ENCODE measurements at places on chromosomes 11 and 22.

DNA sequence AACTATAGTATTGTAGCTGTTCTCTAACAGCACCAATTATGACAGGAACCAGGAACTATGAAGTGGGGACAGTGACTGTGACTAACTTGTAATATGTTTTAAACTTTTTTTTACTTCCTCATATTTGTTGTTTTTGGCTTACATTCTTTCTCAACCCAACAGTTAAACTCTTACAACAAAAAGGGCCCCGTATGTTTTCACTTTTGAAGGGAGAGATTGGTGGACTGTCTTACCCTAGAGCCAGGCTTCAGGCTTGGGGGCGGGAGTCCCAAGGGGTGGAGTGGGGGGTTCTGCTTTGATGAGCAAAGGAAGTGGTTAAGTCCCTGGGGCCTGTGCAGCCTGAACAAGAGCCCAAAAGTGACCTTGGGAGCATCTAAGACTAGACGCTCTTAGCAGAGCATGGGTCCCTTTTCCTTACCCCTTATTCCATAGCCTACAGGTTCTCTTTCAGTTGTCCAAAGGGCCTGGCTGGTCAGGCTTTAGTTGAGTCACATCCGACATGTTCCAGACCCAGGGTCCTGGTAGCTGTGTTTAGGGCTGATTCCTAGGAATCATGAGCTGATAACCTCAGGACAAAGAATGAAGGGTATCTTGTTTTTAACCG is 38.8 kb downstream of the STIM1 start:
- no peak for DNase-seq

DNA sequence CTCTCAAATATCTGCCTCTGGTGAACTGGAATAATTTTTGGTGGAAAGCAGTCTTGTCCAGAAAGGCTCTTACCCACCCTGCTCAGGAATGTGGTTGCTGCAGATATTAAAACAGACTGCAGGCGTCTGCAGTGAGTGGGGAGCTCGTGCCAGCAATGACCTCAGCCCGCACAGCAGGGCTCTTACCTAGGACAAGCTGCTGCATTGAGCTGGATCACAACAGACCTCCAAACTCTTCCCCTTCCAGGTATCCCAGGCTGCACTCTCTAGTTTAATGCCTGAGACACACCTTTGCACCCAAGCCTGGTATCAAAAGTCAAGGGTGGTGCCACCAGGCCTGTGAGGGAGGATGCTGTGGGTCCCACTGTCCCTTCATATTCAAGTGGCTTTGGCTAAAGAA is 69.7 kb upstream of the CDON start:
- DNase-seq = no peak

DNA sequence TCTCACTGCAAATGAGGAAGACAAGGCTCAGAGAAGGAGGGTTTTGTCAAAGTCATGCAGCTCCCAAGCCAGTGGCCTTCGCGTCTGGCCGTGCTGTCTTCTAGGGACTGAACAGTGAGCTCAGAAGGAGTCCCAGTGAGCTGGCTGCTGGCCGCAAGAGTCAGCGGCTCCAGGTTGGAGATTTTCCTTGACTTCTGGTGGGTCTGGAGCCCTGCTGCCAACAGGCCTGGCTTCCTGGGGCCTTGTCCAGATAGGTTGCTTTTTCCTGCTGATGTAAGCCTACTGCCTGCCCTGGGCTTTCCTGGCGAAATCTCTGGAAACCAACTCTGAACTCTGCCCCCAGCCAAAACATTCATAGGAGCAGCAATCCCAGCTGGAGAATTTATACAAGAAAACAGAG is 272.7 kb upstream of the CADM1 start:
- no peak for DNase-seq

- peak; percentile 62 for DNase-seq
Observed at GRCh38 chr22:35840302-35840739, 122.6 kb downstream of the APOL5 start.

DNA sequence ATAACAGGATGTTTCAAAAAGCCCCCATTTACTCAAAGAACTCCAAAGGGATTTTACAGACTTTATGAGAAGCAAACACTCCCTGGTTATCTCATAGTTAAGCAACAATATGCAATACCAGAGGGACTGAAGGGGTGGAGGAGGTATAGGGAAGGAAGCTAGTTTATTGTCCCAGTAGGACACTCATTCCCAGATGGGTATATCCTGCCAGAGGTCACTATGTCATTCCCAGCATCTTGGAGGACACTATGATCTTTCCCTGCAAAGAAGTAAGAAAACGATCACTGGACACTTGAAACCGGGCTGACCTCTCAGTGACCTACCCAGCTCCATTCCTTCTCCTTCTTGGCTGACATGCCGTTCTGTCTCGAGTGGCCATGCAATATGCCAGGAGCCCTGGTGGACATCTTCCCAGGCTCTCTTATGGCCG is 114.5 kb downstream of the NAT10 start:
- no peak for DNase-seq

DNA sequence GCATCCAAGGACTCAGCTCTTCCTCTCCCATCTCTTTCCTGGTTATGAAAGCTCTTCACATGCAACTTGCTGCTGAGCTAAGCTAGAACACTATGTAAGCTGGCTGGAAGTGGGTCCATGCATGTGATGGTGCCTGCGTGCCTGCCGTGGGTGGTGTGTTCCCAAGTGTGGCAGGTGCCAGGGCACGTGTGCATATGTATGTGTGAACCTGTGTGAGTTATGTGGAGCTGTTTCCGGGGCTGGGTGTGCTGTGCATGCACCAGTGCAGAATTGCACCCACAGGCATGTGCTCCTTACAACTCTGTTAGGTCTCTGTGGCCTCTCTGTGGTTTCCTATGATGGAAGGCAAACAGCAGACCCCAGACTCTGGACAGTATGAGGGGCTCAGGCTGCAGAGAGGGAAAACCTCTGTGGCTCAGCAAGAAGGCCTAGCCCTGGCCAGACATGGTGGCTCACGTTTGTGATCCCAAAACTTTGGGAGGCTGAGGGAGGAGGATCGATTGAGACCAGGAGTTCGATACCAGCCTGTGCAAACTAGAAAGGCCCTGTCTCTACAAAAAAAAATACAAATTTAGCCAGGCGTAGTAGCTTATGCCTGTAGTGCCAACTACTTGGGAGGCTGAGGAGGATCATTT is 4.1 kb upstream of the P2RY6 start:
- DNase-seq = no peak

DNA sequence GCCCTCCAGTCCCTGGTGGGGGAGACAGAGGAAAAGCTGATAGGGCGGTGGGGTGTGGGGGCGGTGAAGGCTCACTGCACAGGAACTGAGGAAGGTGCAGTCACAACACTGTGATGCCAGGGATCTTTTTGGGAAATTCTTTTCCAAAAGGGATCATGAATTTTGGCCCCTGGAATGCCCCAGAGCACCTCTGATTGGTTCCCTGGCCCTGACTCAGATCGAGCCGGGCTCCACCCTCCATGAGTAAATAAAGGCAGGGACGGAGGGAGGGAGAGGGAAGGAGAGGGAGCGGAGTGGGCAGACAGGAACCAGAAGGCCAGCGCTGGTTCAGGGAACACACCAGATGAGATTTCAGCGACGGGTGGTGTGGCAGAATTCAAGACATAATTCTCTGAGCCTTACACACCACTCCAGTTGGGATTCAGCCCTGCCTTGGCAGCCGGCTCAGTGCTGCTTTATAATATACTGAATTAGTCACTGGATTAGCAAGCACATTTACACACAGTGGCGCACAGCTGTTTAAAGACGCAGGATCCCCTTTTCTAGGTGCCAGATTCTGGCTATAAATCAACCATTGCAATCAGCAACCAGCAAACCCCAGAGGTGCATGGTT is 80.3 kb downstream of the ETS1 start:
- no peak for DNase-seq

DNA sequence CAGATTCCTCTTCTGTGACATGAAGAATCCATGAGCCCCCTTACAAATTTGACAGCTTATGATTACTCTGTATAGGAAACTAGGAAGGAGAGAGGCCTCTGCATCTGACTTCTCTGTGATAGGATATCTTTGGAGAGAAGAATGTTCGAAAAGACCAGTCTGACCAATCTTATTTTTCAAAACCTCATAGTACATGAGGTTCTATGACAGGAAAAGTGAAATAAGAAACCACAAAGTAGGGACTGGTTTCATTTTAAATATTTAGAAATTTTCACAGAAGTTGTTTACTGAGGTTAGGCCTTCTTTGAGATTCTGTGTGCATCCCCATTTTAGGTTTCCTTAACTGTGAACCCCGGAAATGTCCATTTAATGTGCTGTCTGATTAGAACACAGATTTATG is 2.1 kb upstream of the OR4X1 start:
- no peak for DNase-seq

GRCh38 chr11:28735511-28735910 is 627.3 kb downstream of the METTL15 start:
- DNase-seq = no peak

- DNase-seq = no peak
Observed at GRCh38 chr11:16086229-16086819, 270.0 kb downstream of the SOX6 start.

GRCh38 chr22:26382782-26383181 is 46.3 kb upstream of the ASPHD2 start:
- no peak for DNase-seq

GRCh38 chr22:20147237-20147988 is 3.4 kb downstream of the CCDC188 start:
- DNase-seq = no peak

- DNase-seq = no peak
Observed at GRCh38 chr11:114258696-114259095, 37.5 kb upstream of the NNMT start.

- no peak for DNase-seq
Observed at GRCh38 chr11:91981995-91982394, 242.6 kb upstream of the FAT3 start.

DNA sequence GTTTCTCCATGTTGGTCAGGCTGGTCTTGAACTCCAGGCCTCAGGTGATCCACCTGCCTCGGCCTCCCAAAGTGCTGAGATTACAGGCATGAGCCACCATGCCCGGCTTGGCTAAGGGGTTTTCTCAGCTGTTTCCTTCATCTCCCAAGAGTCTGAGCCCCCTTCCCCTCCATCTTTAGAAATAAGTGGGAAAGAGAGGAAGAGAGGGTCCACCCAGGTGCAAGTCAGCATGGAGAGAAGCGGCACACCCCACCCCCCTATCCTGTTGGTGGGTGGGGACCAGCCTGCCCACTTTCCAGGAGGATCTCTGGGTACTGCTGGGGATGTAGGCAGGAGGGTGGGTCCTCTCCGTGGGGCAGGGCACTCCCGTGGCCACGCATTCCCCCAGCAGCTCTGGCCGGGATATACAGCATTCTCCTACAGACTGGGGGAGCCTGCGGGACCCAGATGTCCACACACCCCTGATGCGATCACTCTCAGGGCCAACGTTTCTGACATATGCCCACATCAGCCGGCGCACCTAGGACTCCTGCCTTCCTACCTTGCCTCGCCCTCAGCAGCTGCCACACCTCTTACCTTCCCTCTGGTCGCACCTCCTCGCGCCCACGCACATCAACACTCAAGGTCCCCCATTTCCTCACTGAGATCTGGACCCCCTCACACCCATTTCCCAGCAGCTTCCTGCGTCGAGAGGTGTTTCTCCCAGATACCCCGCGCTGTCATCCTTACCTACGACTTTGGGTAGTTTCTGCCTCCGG is 8.9 kb downstream of the SCARF2 start:
- no peak for DNase-seq

All from glomerular endothelial cell (primary cell).